ENCODE measurements at places on chromosomes 6 and 20.

- peak; percentile 94 for DNase-seq
Observed at GRCh38 chr20:5788385-5788895, 38.2 kb downstream of the SHLD1 start.

DNA sequence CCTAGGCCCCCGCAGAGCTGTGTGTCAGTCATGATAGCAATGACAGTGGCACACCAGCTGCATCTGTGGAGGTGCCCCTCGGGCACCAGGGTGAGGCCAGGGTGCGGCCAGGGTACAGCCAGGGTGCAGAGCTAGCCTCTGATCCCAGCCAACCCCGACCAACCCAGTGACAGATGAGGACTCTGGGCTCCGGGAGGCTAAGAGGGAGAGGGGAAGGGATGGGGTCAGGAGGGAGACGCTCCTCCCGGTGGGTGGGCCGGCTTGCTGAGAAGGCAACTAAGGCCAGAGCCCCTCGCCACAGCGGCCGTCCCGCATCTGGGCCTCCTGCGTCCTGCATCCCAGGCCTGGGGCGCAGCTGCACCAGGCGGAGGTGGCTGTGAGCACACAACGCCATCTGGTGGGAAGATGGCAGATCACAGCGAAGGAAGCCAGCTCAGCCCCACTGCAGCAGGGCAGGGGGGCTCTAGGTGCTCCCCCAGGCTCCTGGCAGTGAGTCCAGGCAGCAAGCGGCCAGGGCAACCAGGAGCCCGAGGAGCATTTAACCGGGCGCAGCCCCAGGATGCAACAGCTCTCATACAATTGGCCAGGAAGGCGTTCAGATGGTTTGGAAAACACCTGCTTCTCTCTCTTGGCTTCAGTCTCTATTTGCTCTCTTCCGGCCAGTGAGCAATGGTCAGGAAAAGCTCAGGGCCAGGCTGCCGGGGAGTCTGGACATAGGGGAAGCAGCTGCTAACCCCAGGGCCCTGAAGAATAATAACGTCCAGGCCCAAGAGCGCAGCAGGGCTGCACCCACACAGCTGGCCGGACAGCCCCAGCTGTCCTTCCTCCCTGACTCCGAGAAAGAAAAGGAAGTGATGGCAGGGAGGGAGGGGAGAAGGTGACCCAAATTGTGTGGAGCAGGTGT is 169.4 kb downstream of the TAF4 start:
- DNase-seq, result peak; percentile 38

- DNase-seq, result no peak
Observed at GRCh38 chr6:156555116-156555515, 222.1 kb upstream of the ARID1B start.

DNA sequence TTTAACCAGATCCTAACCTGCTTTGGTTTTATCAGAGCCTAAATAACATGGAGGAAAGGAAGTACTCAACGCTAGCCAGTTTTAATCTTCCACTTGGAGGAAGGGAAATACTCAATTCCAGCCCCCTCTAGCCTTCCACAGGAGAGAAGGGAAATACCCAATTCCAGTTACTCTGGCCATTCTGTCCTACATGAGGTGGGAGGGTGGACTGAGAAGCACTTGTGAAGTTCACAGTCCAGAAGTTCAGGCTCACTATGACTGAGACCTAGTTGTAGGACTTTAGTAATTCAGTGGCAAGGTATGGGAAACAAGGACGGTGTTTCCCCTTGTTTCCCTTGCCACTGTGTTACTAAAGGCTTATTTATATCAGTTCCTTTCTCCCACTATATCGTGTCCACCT is 672.0 kb downstream of the RFPL4B start:
- DNase-seq, result no peak

DNA sequence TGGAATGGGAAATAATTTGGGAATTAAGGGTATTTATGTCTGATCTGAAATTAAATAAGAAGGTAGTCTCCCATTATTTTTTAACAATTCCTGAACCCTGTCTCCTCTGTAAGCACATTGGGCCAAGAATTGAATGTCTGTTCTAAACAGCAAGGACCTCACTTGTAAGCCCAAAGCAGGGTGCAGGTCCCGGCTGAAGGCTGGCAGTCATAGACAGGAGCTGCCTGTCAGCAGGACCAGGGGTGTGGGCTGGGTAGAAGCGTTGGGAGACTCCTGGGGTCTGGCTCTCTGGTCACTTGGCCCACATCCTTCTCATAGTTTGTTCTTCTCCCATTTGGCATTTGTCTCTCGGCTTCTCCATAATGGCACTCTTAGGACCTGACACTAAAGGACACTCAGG is 75.6 kb downstream of the SNX9 start:
- no peak for DNase-seq

- no peak for DNase-seq
Observed at GRCh38 chr6:99241905-99242534, 107.5 kb downstream of the FAXC start.

GRCh38 chr6:165967810-165968407 is 199.7 kb downstream of the TBXT start:
- DNase-seq, result no peak

DNA sequence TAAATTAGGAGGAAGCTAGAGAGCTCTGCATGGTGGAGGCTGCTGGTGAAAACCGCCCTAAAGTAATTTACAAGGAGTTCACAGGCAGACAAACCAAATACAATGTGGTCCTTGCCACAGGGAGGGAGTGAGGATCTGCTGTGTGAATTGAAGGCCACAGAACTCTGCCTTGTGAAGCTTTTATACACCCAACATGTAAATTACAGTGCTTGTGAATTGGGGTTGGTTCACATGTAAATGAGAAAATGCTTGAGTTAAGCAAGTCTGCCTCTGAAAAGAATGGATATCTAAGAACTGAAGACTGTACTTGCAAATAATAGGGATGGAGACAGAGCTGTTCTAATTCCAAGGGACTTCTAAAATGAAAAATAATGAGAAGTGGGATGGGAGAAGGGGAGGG is 194.2 kb downstream of the SLC35F1 start:
- no peak for DNase-seq

- DNase-seq, result no peak
Observed at GRCh38 chr20:11120431-11120830, 446.6 kb upstream of the JAG1 start.

DNA sequence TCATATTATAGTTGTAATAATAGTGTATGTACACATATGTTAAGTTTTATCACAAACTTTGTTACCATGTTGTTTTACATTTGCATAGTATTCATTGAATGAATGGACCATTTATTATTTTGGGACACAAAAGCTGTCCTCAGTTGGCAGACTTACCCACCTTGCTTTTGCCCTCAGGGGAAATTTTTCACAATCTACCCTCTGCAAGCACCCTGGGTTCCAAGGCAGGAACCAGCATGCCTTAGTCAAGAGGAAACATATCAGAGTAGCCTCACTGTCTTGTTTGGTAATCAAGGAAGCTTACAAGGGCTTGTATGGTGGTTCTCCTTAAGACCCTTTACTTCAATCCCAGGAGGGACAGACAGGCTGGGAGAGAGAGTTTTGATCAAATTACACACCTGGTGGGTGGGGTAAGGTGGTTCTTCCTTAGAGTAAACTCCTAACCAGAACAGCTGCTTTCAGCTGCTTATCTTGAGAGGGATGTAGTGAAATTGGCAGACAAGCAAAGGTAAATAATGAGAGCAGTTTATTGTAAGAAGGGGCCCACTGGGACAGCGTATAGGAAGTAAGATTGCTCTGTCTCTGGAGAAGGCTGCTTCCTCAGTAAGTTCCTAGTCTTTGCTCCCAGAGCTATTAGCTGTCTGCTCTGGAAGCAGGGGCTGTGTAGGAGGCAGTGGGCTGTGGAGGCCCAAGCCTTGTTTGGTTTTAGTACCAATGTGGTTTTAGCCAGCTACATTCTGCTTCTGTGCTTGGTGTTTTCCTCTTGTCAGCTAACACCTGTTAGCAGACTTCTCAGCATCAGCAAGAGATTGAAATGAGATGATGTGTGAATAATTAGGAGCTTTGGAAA is 31.1 kb downstream of the BRPF3 start:
- no peak for DNase-seq

DNA sequence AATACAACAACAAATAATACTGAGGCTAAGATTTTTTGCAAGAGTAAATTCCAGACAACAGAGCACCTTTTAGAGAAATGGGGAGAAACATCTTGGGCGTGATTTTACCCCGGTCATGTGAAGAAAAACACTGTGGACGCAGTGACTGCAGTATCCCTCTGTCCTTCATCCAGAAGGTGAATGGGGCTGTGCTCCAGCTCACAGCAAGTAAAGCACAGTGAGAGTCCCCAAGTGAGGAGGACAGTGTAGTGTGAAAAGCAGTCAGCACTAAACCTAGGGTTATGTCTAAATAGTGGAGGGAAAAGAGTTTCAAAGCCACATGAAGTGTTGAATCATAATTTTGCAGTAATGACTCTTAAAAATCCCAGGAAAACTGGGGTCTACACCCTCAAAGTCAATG is 338.4 kb downstream of the PACRG start:
- DNase-seq, result no peak

- DNase-seq, result no peak
Observed at GRCh38 chr6:89566930-89567629, 71.5 kb downstream of the LYRM2 start.

DNA sequence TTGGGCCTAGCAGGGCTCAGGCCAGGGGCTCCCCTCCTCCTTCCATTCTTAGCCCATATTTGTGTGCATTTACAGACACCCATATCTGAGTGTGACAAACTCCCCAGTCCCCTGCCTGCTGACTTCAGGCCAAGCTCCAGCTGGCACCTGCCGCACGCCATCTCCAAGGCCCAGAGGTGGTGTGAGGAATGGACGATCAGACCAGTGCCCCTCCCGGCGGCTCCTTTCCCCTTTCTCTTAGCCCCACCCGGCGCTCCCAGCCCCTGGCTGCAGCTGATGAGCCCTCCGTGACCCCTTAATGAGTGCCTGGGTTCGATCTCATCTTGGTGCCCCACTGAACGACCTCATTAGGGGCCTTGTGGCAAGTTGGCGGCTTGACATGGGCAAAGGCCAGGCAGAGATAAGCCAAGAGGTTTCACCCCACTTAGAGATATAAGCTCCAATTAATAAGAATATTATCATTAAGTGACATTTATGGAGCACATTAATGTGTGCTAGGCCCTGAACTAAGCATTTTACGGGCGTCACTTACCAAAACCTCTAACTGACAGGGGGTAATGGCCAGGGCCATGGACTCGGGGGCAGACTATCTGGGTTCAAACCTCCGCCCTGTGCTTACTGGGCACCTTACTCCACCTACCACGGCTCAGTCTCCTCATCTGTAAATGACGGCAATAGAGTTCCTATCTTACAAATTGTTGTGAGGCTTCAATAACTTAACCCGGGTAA is 17.5 kb downstream of the ADA start:
- no peak for DNase-seq

DNA sequence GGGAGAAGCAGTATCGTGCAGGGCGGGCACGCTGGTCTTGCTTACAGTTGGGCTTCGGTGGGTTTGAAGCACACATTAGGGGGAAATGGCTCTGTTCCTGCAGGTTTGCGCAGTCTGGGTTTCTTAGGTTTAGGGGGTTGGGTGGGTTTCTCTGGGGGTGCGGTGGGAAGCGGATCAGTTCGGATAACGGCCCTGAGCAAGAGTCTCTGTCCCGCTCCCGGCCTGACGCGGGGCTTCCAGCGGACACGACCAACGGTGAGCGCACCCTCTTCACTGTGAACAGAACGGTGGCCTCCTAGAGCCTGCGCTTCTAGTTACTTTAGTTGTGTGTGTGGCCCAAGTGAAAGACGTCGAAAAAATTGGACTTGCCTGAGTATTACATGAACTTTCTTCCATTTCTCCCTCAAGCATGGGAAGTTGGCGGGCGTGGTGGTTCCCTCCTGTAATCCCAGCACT is 635 bp upstream of the ELOVL2 start:
- DNase-seq, result no peak

GRCh38 chr6:150813319-150813992 is 52.0 kb upstream of the MTHFD1L start:
- peak; percentile 36 for DNase-seq

DNA sequence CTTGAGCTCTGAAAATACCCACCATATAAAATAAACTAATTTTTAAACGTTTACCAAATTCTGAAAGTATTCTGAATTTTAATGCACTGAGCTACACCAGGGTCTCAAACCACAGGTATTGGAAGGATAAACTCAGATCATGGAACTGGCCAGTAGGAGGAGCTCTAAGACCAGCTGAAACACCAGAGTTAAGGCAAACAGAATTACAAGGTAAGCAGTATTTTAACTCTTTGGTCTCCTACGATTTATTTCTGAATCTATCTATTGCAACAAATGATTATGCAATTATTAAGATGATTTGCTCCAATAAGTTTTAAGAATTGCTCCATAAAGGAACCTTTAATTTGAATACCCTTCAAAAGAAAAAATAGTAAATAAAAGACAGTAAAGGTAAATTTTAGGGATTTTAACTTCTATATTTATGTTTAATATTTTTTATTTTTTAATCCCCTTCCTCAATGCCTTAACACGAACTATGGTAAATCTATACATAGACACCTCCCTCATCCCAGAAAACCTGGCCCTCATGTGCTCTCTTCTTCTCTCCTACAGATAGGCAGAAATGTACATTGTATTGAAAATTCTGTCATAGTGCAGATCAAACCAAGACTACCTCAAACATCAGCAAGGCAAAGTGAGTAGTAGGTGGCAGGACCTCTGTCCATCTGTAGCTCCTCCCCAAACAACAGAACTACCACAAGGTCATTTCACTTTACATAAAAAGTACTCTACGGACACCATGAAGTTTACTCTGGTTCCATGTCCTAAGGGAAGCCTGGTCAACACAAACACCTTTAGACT is 58.4 kb downstream of the SMLR1 start:
- DNase-seq, result peak; percentile 86

- no peak for DNase-seq
Observed at GRCh38 chr20:49219924-49220831, 962 bp downstream of the DDX27 start.

DNA sequence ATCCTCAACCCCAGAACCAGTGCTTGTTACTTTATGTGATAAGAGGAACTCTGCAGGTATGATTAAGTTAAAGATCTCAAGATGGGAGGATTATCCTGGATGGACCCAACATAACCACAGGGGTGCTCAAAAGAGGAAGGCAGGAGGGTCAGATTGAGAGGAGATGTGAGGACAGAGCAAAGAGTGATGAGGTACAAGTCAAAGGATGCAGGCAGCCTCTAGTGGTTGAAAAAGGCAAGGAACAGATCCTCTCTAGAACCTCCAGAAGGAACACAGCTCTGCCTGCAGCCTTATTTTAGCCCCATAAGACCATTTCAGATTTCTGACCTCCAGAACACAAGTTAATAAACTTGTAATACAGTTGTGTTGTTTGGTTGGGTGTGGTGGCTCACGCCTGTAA is 41.2 kb downstream of the PDSS2 start:
- no peak for DNase-seq

Data from suppressor macrophage treated with lipopolysaccharide for 1 hour (primary cell).